ENCODE measurements at places on chromosomes 2 and 18.

DNA sequence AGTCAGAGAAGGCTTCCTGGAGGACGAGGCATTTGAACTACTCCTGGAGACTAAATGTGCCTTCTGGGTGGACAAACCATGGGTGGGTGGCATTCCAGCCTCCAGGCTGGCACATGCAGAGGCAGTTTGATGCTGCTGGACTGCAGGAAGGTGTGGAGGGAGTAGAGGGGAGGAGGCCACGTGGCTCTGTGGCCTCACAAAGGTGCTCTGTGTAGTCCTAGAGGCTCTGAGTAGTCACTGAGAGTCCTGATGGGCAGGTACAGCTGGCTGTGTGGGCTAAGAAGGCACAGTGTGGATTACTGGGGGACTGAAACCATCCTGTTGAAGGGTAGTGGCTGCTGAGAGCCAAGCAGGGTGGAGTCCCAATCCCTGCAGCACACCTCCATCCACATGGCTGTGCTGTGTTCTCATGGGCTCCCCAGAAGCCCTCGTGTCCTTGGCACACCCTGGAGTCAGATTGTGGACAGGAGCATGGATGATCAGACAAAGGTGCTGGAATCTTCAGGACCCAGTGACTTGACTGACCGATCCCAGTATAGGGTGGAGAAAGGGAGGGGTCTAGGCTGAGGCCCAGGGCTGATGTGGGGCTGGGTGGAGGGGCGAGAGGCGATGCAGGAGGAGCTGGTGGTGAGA is 87.4 kb upstream of the HS6ST1 start:
- DNase-seq: no peak

GRCh38 chr18:35131387-35132020 is 90.3 kb downstream of the MAPRE2 start:
- no peak for DNase-seq

DNA sequence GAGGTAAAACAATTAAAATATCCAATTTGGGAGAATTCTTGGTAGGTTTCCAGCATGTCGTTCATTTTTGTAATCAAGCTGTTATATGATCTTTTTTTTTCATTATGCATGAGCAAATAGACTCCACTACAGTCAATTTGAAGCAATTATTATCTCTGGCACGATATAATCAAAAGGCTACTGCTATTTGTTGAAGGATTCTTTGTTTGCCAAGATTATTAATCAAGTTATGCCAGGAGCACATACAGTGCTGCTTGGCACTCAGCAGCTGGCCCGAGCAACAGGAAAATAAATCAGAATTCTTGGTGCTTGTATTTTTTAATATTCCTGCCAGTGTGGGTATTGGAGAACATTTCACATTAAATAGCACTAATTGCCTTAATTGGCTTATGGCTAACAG is 279.5 kb downstream of the RND3 start:
- no peak for DNase-seq

DNA sequence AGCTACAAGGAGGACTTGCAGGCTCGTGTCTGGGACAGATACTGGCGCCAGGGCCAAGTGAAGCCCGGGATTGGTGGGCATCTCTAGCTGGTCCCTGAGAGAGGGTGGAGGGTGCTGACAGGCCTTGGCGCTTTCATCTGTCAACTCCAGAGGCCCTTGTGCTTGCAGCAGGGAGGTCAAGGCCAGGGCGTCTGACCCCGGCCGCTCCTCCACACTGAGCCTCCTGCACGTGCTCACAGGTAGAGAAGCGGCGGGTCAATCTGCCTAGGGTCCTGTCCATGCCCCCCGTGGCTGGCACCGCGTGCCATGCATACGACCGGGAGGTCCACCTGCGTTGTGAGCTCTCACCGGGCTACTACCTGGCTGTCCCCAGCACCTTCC is 9.5 kb downstream of the CAPN10 start:
- no peak for DNase-seq

- no peak for DNase-seq
Measured at GRCh38 chr18:23778828-23779227, 89.6 kb downstream of the LAMA3 start.

GRCh38 chr18:59276047-59276446 is 2.8 kb upstream of the RAX start:
- DNase-seq: no peak

DNA sequence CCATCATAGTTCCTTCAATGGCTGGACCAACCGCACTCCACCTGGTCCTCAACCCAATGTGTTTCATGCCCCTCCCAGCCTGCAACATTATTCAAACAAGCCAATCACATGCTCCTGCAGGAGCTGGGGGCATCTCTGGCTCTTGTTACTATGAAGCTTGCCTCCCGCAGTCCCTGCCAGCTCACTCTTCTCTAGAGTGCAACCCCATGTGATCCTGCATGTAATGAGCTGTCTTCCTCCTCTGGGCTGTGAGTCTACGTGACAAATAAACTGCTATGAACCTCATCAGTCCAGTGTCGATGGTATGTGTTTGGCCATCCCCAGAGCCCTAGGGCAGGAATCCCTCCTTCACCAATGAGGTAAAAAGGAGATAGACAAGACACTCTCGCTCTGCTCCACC is 15.8 kb upstream of the BOD1L2 start:
- DNase-seq: no peak
